HFFc6 (cell line): ENCODE measurements at places on chromosomes 16 and 17.

GRCh38 chr17:75147878-75148546, 6.3 kb downstream of the JPT1 start:
- peaks cover 35% of the 10 kb centered on the region for H3K4me1 ChIP-seq
- no peak overlapping the region for H3K4me3 ChIP-seq

GRCh38 chr16:74034862-74035261, 261.8 kb upstream of the PSMD7 start:
- H3K27ac ChIP-seq, result no peak overlapping the region
- no peaks in the 10 kb centered on the region for H3K36me3 ChIP-seq
- H3K4me1 ChIP-seq, result no peaks in the 10 kb centered on the region
- no peak for DNase-seq

DNA sequence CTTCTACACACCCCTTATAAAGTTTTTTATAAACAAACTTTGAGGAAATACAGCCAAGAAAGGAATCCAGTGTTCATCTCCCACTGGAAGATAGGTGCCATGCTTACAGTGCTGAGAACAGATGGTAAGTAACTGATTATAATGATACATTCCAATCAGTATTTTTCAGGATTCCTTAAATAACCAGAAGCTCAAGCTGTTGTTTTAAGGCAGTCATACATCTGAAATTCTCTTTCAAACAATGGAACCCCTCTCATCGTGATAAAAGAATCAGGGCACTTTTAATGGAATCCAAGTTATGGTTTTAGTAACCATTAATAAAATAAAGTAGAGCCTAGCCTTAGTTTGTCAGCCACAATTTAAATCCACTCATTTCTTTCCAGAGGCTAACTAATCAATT, 56.1 kb upstream of the STAC2 start:
- peak; percentile 27 for DNase-seq
- peaks cover 29% of the 10 kb centered on the region for H3K4me1 ChIP-seq
- peaks cover 2% of the 10 kb centered on the region; the same call in 1 of the 2 replicates for H3K27me3 ChIP-seq
- peak overlapping the region; percentile 87 for H3K27ac ChIP-seq

GRCh38 chr16:77721752-77722308, 484 bp upstream of the NUDT7 start:
- DNase-seq, result no peak
- no peak overlapping the region for H3K27ac ChIP-seq
- peaks cover 10% of the 10 kb centered on the region for H3K4me1 ChIP-seq
- H3K4me3 ChIP-seq, result peak overlapping the region; percentile 60
- no peaks in the 10 kb centered on the region; the same call in 1 of the 2 replicates for H3K36me3 ChIP-seq
- no peaks in the 10 kb centered on the region for H3K27me3 ChIP-seq

DNA sequence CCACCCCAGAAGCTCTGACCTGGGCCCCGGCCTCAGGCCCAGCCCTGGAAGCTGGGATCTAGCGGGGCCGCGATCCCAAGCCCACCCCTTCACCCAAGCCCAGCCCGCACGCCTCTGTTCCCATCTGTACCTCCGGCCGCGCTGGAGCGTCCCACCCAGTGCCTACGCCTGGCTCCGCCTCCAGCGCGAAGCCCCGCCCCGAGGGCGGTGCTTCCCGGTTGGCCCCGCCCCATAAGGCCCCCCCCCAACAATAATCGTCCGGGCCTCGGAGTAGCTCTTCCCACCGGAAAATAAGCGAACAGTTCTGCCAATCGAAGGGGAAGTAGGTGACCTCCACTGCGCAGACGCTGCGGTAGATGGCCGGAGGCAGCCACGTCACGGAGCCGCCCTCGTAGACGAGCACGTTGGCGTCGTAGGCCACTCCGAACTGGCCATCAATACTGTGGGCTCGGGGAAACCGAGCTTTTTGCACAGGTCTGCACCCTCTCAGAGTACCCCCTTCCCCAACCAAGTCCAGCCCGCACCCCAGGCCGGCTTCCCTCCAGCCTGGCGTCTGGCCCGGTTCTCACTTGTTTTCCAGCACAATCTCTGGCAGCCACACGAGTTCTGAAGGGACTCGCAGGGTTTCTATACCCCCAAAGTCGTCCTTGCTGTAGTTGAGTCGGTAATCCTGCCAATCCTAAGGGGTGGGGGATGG, 1.1 kb downstream of the CHRNE start:
- peaks cover 8% of the 10 kb centered on the region for H3K27me3 ChIP-seq
- peaks cover 6% of the 10 kb centered on the region; the same call in 1 of the 2 replicates for H3K4me1 ChIP-seq
- no peak overlapping the region for H3K4me3 ChIP-seq
- DNase-seq, result no peak
